ENCODE measurements at places on chromosomes 1 and 21.
A peak's percentile ranks its signal among the peaks of the same experiment; 100 is the strongest.

DNA sequence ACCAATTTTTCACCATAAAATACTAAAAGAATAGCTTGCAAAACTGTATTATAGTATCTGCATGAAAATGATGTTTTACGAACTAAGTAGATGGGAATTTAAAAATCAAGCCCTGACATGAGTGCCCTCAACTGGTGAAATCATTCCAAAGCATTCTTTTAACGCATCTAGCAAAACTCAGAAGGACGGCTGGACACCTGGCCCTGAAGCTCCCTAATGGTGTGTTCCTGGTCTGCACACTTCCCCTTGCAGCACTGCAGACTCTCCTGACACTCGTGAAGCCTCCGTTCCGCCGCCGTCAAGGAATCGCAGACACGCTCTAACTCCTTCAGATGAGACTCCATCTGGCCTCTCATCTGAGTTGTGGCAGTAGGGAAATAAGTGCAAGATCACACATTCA is 39.9 kb downstream of the ODF2L start:
- DNase-seq = no peak

GRCh38 chr1:32200226-32201010 is at the start of gene CCDC28B:
CCDC28B (plus strand) TSS chr1:32200595; CDS start chr1:32201936, 1,341 bp downstream.
- peak; percentile 86 for DNase-seq

- no peak for DNase-seq
Measured at GRCh38 chr1:239676522-239677273, 290.3 kb downstream of the CHRM3 start.

DNA sequence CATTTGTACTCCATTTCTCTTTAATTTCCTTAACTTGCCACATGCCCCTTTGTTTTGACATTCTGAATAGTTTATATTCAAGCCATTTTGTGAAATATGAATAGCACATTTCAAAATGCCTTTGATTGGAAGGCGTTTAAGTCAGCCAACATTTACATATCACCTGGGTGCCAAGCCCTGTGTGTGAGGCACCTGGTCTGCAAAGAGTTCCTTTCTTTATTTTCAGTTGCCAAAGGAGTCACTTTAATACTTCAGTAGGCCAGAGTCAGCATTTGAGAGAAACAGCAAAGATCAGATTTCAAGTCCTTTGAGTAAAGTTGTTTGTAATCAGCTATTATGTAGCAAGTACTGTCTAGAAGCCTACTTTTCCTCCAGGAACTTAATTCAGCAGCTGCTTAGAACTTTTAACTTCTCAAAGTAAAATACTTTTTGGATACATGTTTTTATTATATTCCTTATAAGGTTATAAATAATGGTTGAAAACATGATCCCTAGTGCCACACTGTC is 70.8 kb downstream of the DTL start:
- no peak for DNase-seq

DNA sequence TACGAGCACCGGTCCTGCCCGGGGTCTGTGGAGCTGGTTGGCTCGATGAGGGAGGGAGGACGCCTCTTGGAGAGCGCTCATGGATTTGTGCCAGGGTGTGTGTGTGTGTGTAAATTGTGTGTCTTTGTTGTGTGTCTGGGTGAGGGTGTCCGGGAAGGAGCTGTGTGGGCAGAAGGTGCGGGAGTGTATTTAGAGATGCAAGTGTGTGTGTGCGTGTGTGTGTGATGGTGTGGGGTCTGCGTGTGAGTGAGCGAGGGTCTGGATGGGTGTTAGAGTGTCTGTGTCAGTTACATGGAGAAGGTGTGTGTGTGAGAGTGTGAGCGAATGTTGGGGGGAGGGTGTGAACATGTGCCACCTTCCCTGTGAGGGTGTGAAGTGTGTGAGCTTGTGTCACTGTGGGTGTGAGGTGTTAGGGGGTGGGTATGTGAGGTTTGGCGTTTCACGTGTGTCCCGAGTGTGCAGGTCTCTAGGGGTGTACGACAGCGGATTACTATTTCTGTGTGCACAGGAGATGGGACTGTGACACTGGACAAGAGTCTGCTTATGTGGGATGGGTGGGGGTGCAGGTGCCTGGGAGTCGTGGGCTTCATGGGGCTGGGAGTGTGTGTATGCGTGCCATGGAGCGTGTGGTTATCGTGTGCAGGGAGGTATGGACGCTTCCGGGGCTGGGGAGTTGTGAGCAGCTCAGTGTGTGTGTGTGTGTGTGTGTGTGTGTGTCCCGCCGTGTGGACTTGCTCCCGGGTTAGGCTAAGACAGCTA is 880 bp downstream of the IGSF21 start:
- no peak for DNase-seq

- no peak for DNase-seq
Measured at GRCh38 chr1:65773391-65774123, 19.1 kb upstream of the PDE4B start.

- DNase-seq = no peak
Measured at GRCh38 chr1:221939607-221940006, 197.7 kb upstream of the DUSP10 start.

Measured in left forelimb (tissue), 1 donor.